ENCODE measurements at places on chromosomes 1 and 21.

- DNase-seq, result no peak
These were observed 7.8 kb upstream of the AMIGO1 start for GRCh38 chr1:109517337-109517736.

GRCh38 chr1:172770071-172770470, 111.2 kb downstream of the FASLG start:
- no peak for DNase-seq

DNA sequence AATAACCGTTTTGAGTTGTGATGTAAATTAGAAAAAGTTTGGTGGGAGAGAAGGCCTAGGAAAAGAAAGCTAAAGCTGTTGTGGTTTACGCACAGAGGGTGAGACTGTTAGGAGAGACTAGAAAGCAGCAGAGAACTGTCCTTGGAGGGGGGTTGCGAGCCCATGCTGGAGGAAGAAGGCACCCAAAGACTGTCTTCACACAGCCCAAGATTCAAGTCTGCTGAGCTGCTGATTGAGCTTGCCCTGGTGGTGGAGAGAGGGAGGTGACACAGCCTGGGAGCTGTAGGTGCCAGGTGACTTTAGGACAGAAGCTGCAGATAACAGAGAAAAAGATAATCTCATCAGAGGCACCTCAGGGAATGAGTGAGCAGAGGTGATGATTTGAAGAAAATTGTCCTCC, 18.3 kb upstream of the TLR5 start:
- DNase-seq, result no peak

DNA sequence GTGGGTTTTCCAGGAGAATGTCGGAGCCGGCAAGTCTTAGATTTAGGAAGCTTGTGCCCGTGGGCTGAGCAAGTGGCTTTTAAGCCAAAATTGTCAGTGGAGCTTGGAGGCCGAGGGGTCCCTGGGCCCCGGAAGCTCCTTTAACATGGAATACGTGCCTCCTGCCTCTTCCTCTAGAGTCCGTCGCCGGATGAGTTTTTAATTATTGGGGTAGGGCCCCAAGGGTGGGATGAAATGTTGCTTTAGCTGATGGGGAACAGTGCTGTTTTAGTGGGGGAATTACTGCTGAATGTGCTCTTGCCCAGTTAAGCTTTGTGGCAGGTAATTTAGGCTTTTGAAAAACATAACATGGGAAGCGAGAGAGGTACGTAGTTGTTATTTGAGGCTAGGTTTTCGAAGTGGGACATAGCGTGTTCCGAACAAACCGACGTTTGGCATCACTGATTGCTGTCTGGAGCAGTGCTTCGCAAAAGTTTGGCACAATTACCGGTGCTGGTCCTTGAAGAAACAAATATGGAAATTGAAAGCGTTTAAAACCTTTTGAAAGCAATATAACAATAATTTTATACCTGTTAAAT, 786 bp downstream of the RPL5 start:
- no peak for DNase-seq

GRCh38 chr1:145878724-145879123, 6.9 kb downstream of the ANKRD35 start:
- no peak for DNase-seq

Measured in stimulated activated CD4-positive, alpha-beta T cell treated with anti-CD3 and anti-CD28 coated beads, Interleukin-4, amount 100 ng/mL, for 48 hours (primary cell).